PC-3 (cell line): ENCODE measurements at places on chromosomes 4 and X. TPM values are rescaled to one million over a fixed set of nuclear protein-coding genes. Genes with fewer than 3 reads are reported as not detected.

DNA sequence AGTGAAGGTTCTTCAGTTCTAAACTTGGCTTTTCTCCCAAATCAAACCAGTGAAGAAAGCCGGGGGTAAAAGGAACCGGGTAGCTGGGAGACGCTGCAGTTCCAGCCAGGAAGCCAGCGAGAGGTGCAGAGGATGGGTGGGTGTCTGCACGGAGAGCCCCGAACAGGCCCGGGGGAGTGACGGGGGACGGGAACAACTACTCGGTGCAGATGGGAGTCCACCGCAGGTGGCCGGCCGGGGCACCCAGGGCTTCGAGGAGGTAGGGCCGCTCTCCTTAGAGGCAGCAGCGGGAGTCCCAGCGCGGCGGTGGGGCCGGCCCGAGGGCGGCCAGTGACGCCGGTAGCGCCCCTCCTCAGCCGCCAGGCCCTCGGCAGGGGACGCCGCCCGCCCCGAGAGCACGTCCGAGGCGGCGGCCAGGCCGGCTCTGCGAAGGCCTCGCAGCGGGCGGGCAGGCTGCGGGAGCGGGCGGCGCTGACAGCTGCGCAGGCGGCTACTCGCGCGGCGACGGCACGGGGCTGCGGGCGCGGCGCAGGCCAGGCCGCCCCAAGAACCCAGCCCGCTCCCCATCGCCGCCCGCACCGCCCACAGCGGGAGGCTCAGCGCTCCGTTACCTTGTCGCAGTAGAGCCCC is 449 bp downstream of the FBXL5 start:
- peak overlapping the region; percentile 37 for H3K27ac ChIP-seq
- peak; percentile 30 for DNase-seq
- H3K27me3 ChIP-seq, result no peaks in the 10 kb centered on the region
- H3K4me1 ChIP-seq, result peaks cover 31% of the 10 kb centered on the region
- peak overlapping the region; percentile 79 for H3K4me3 ChIP-seq
- no peaks in the 10 kb centered on the region for H3K36me3 ChIP-seq

- H3K27ac ChIP-seq, result no peak overlapping the region
- H3K4me3 ChIP-seq, result no peak overlapping the region
- no peaks in the 10 kb centered on the region for H3K36me3 ChIP-seq
- peaks cover under 1% of the 10 kb centered on the region; the same call in 1 of the 2 replicates for H3K4me1 ChIP-seq
- no peak for DNase-seq
- no peaks in the 10 kb centered on the region for H3K27me3 ChIP-seq
These were observed 44.3 kb downstream of the TBC1D9 start for GRCh38 chr4:140711910-140712309.

DNA sequence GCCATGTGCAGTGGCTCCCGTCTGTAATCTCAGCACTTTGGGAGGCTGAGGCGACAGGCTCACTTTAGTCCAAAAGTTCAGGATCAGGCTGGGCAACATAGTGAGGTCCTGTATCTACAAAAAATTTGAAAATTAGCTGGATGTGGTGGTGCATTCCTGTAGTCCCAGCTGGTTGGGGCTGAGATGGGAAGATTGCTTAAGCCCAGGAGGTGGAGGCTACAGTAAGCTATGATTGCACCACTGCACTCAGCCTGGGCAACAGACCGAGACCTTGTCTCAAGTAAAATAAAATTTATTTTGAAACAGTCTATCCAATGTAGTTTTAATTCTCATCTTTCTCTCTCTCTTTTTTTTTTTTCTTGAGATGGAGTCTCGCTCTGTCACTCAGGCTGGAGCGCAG is 21.1 kb downstream of the RBM10 start:
- H3K27me3 ChIP-seq, result no peaks in the 10 kb centered on the region
- no peak for DNase-seq
- H3K4me3 ChIP-seq, result no peak overlapping the region
- no peaks in the 10 kb centered on the region for H3K4me1 ChIP-seq

DNA sequence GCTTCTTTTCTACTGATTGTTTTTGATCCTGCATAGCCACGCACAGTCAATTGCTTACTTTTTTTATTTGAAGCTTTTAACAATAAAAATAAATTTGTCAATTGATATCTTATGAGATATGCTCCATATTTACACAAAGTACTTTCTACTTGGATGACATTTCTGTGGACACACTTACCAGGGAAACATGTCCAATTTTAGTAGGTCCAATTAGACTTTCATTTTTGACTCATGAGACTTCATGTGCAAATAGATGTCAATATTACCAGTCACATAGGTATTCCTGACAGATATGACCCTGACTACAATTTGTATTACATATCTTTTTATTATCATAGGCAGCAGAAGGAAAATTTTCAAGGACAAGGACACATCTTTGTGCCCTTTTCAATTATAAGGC is 219.9 kb upstream of the ANKRD50 start:
- no peaks in the 10 kb centered on the region for H3K27me3 ChIP-seq
- H3K4me1 ChIP-seq, result peaks cover 28% of the 10 kb centered on the region
- H3K4me3 ChIP-seq, result no peak overlapping the region
- H3K27ac ChIP-seq, result peak overlapping the region; percentile 48

DNA sequence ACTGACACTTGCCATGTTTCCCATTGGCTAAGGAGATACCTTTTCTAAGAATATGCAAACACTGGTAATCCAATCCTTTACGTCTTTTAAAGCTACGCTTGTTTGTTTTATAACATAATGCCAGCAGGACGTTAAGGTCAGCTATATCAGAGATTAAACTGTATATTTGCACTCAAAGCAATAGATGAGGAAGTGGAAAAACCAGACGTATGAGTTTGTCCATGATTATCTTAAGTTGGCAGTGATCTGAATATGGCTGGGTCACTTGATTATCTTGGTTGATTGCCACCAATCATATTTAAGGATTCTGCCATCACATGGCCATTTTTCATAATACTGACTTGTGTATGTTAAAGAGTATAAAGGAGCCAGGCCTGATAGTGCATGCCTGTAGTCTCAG is 19.4 kb downstream of the TMSB4X start:
- no peaks in the 10 kb centered on the region for H3K27me3 ChIP-seq
- H3K27ac ChIP-seq, result peak overlapping the region; percentile 38
- peaks cover 29% of the 10 kb centered on the region for H3K4me1 ChIP-seq
- no peaks in the 10 kb centered on the region for H3K36me3 ChIP-seq
- no peak overlapping the region for H3K4me3 ChIP-seq

- H3K27ac ChIP-seq, result no peak overlapping the region
- no peaks in the 10 kb centered on the region for H3K4me1 ChIP-seq
- H3K27me3 ChIP-seq, result no peaks in the 10 kb centered on the region
These were observed 828.9 kb downstream of the GLUD2 start for GRCh38 chrX:121876305-121876704.

DNA sequence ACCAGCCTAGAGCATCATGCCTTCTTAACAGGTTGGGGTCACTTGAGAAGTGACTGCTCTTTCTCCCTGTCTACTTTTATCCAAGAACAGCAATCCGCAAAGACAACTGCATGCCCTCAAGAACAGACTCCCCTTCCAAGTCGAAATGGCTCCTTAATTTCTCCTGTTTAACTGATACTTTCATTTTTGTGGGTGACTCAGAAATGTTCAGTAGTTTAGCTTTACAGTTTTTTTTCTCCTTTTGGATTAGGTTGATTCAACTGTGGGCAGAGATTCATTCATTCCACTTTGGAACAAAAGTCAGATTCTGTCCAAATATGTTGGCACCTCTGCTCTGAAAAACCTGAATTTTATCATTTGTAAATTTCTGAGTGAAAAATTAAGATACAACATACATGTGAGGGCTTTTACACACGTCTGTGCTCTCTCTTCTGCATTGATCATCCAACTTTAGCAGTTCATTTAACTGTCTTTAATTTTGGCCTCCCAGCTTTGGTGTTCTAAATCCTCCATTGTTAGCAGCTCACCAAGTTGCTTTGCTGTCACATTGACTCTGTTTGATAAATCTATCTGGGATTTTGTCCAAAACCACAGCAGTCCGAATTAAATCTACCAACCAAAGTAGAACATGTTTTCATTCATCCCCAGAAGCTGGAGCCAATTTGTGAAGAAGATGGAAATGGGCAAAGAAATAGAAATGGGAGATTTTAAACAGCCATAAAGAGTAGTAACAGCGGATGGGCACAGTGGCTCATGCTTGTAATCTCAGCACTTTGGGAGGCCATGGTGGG is 50.0 kb downstream of the HOPX start:
- H3K4me1 ChIP-seq, result peaks cover 21% of the 10 kb centered on the region
- no peak overlapping the region for H3K27ac ChIP-seq
- H3K27me3 ChIP-seq, result no peaks in the 10 kb centered on the region
- no peak for DNase-seq
- no peak overlapping the region for H3K4me3 ChIP-seq
- H3K36me3 ChIP-seq, result no peaks in the 10 kb centered on the region

DNA sequence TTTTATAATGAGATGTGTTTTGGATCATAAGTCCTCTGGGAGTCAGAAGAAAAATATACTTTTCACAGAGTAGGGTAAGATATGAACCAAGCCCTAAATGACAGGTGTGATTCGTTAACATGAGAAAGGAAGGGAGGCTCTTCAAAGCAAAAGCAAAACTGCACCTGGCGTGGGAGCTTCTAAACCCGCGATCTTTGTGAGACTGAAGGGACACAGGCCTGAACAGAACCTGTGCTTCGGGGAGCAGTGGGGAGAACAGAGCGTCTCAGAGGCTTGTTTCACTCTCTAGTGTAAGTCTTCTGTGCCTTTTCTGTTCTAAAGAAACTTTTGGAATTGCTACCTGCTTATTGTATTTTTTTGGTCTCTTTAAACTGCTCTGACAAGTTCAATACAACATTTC is 30.2 kb upstream of the CYP4V2 start:
- H3K36me3 ChIP-seq, result no peaks in the 10 kb centered on the region
- no peaks in the 10 kb centered on the region for H3K4me1 ChIP-seq
- DNase-seq, result no peak
- H3K27me3 ChIP-seq, result peaks cover 16% of the 10 kb centered on the region
- no peak overlapping the region for H3K27ac ChIP-seq
- no peak overlapping the region for H3K4me3 ChIP-seq

- H3K36me3 ChIP-seq, result no peaks in the 10 kb centered on the region
- H3K27ac ChIP-seq, result no peak overlapping the region
- H3K27me3 ChIP-seq, result no peaks in the 10 kb centered on the region
- H3K4me3 ChIP-seq, result no peak overlapping the region
These were observed 3.4 kb downstream of the CD38 start for GRCh38 chr4:15781427-15782095.

DNA sequence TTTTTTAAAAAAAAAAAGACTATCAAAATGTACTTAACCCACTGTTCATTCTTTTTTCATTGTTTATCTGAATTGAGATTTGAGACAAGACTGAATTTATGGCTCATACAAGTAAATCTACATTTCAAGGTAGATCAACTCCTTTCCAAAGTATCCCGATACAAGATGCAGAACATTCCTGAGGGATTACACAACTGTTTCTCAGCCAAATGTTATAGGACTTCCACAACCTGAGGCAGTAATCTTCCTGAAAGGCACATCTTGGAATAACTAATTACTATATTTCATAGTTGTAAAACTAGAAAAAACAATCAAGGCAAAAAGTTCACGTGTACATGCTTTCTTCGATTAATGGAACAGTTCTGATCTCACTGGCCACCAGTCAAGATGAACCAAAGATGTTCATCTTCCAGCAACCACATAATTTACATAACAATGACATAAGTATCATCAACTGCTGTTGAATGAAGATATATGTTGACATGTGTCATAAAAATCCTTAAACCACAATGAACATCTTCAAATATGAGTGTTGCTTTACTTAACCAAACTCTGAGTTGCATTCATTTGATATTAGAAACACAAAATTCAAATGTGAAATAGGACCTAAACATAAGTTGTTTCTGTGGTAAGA is 225.2 kb upstream of the DKK2 start:
- H3K4me3 ChIP-seq, result no peak overlapping the region
- peak; percentile 28 for DNase-seq
- H3K27ac ChIP-seq, result no peak overlapping the region

- H3K27ac ChIP-seq, result no peak overlapping the region
- no peak overlapping the region for H3K4me3 ChIP-seq
- no peak for DNase-seq
- no peaks in the 10 kb centered on the region for H3K27me3 ChIP-seq
- H3K4me1 ChIP-seq, result peaks cover 39% of the 10 kb centered on the region
These were observed 16.4 kb upstream of the KLHL8 start for GRCh38 chr4:87236861-87237260.

DNA sequence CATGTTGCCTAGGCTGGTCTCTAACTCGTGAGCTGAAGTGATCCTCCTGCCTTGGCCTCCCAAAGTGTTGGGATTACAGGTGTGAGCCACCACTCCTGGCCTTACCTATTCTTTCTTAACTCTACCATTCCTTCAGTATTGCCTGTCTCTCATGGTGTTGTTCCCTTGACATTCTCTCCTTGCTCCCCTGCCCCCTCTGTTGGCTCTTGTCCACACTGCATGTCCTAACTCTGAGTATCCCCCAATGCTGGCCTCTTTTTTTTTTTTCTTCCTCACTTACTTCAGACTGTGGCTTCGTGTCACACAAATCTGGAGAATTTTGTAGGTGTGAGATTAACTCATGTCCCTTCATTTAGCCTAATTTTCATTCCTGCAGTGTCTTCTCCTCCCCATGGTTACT is 22.9 kb upstream of the FRMPD4 start:
- no peak overlapping the region for H3K4me3 ChIP-seq
- no peak overlapping the region for H3K27ac ChIP-seq
- peak; percentile 34 for DNase-seq
- H3K36me3 ChIP-seq, result no peaks in the 10 kb centered on the region
- H3K27me3 ChIP-seq, result no peaks in the 10 kb centered on the region

GRCh38 chrX:49269767-49270248 is at the start of gene PPP1R3F:
Gene PPP1R3F, plus strand, starts transcription at chrX:49269793. Its CDS starts 77 bp downstream, at chrX:49269870.
- H3K27ac ChIP-seq, result peak within 1 kb of the TSS; percentile 84
- peaks cover 30% of the 10 kb centered on the region for H3K4me1 ChIP-seq
- no peak for DNase-seq
- no peaks in the 10 kb centered on the region for H3K27me3 ChIP-seq

- peaks cover 6% of the 10 kb centered on the region; the same call in 1 of the 2 replicates for H3K4me1 ChIP-seq
- no peak for DNase-seq
- no peaks in the 10 kb centered on the region for H3K27me3 ChIP-seq
- H3K4me3 ChIP-seq, result peak overlapping the region; percentile 74; the same call in 1 of the 2 replicates
- peaks cover 23% of the 10 kb centered on the region for H3K36me3 ChIP-seq
- no peak overlapping the region for H3K27ac ChIP-seq
These were observed 2.1 kb upstream of the SLC25A6 start for GRCh38 chrX:1393871-1394615.

DNA sequence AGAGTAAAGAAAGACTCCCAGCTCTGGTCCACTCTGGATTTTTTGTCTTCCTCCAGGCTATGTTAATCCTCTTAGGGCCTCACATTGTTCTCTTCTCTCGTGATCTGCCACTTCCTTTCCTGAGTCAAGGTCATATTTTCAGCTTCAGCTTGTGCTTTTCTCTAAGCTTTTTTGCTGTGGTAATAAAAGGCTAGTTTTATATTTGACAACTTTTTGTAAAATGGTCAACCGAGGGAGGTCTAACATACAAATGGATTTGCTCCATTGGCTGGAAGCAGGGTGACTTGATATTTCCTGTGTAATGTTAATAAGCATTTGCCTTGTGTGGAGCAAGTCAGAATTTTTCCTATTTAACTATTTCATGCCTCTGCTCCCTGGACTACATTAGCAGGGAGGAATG is 239.7 kb downstream of the RAB28 start:
- no peak overlapping the region for H3K27ac ChIP-seq
- no peak overlapping the region for H3K4me3 ChIP-seq
- no peaks in the 10 kb centered on the region for H3K36me3 ChIP-seq
- no peaks in the 10 kb centered on the region for H3K4me1 ChIP-seq
- no peaks in the 10 kb centered on the region for H3K27me3 ChIP-seq
- no peak for DNase-seq

Gene ABLIM2
- total RNA-seq, result 3.2 and 3.6 TPM in 2 replicates

Gene TBC1D8B
- total RNA-seq, result 1.0 and 1.8 TPM in 2 replicates

Gene SCML2
- total RNA-seq, result 3.5 and 4.8 TPM in 2 replicates

Gene BMPR1B
- 5.0 and 7.1 TPM in 2 replicates for total RNA-seq

Gene PNMA5
- not detected in 2 replicates for total RNA-seq

Gene TBX22
- not detected in 2 replicates for total RNA-seq

Gene FAT4
- total RNA-seq, result 0.95 and 1.4 TPM in 2 replicates

Gene ARHGAP24
- total RNA-seq, result 7.2 and 7.4 TPM in 2 replicates

Gene STIM2
- total RNA-seq, result 15.5 and 16.9 TPM in 2 replicates

Gene FDCSP
- not detected in 2 replicates for total RNA-seq

Gene PRRG3
- total RNA-seq, result not detected in 2 replicates

Gene ARAP2
- total RNA-seq, result 12.5 and 13.2 TPM in 2 replicates

Gene SPANXB1
- total RNA-seq, result 0.33 TPM in 1 of 2 replicates, not detected in the other

Gene RBMXL3
- total RNA-seq, result not detected in 2 replicates
